ENCODE measurements at places on chromosomes 12 and 14.

GRCh38 chr12:114770323-114770722, 86.3 kb upstream of the TBX3 start:
- DNase-seq = no peak

GRCh38 chr14:27372771-27373170, 774.9 kb upstream of the NOVA1 start:
- no peak for DNase-seq

GRCh38 chr12:98786653-98787052, 141.6 kb downstream of the APAF1 start:
- DNase-seq = no peak

GRCh38 chr12:50750366-50750765, 13.5 kb upstream of the ATF1 start:
- no peak for DNase-seq

DNA sequence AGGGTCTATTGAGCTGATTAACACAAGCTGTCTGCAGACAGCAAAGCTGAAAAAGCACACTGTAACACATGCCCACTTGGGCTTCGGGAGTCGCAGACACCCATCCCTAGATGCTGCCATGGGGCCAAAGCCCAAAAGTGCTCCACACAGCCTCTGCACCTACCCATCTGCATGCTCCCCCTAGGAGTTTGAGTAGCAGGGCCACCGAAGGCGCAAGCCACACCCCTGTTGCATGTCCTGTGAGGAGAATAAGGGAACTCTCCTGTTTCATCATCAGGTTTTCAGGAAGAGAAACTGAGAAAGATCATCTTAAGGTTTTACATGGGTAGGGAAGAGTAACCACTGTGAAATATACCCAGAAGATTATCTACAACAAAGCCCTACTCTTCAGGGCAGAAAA, 5.6 kb upstream of the ST8SIA1 start:
- no peak for DNase-seq

DNA sequence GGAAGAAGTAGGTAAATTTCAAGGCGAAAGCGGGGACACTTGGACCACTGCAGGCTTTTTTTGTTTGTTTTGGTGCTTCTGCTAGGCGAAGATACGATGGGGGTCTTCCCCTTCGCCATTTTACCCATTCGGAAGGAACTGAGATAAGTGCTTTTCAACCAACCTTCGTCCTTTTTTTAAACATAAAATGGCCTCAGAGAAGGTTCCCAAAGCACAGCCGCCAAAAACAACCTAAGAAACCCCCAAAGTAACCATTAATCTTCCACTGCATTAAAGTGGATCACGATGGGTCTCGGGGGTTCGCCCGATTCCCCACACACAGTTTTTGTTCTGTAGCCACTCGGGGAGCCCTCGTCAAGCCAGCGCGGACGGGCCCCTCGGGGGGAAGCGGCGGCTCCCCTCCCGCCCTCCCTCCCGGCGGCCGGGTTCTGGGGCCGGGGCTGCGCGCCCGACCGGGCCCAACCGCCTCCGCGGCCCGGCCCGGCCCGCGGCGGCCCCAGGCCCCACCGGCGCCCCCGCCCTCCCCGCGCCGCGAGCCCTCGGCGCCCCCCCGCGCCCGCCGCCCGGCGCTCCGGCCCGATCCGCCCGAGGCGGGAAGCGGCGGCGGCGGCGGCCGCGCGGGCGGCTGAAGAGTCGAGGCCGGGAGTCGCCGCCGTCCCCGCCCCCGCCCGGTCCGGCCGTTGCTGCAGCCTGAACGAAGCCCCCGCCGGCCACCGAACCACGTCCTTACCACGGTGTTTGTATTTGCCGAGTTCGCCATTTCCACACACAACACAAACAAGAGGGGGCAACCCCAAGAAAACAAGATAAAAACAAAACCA, 790 bp downstream of the GTF2A1 start:
- DNase-seq = peak; percentile 34

GRCh38 chr12:68538726-68539614, 71.7 kb upstream of the RAP1B start:
- peak; percentile 64 for DNase-seq

DNA sequence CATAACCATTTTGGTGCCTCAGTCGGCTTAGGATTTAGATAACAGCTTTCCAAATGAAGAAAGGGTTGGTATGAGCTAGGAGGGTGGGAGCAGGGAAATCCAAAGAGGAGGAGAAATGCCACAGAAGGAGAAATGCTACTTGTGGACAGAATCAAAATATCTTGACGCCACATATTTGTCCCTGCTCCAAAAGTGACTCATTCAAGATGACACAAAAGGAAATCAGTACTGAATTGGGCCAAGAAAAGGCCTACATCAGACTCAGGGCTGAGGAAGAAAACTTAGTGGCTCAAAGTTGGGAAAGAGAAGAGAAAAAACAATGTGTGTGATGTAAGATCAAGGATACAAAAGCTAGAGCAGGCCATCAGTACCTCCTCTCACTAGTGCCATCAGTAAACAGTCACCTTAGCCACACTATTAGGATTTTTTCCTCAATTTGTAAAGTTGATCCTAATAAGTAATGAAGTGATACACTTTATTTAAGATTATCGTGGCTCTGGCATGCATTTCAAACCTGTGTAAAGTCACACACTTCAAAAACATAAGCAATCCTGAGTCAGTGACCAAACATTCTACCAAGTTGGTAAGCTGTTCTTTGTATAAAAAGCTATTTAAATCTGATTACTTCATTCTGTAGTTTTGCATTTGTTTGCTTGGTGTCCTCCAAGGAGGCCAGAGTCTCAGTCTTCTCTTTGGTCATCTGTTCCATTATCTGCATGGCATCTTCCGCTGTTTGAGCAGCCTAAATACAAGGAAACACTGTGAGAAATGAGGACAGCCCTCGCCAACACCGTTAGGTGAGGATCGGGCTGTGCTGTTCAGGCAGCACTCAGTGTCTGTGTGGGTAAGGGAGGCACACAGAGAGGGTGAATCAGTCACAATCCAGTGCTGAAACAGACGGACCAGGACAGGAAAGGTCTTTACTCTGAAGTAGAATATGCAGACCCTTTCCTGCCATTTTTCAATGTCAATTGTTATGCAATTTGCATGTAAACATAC, 52.6 kb upstream of the VPS33A start:
- peak; percentile 94 for DNase-seq

GRCh38 chr12:3055704-3056467, 21.3 kb upstream of the TSPAN9 start:
- peak; percentile 59 for DNase-seq

- no peak for DNase-seq
These were observed 339.5 kb downstream of the PDZRN4 start for GRCh38 chr12:41527534-41528116.

- no peak for DNase-seq
These were observed 34.1 kb downstream of the ERGIC2 start for GRCh38 chr12:29346769-29347421.

GRCh38 chr14:36057452-36058116, 118.9 kb downstream of the PTCSC3 start:
- peak; percentile 18 for DNase-seq

- no peak for DNase-seq
These were observed 100.1 kb downstream of the HEATR5A start for GRCh38 chr14:31320216-31320615.

- peak; percentile 40 for DNase-seq
These were observed 15.7 kb downstream of the RTL1 start for GRCh38 chr14:100887728-100888335.

- DNase-seq = no peak
These were observed 4.8 kb downstream of the USP44 start for GRCh38 chr12:95546491-95546813.

GRCh38 chr14:68341411-68342212, 451.3 kb downstream of the ZFP36L1 start:
- no peak for DNase-seq

DNA sequence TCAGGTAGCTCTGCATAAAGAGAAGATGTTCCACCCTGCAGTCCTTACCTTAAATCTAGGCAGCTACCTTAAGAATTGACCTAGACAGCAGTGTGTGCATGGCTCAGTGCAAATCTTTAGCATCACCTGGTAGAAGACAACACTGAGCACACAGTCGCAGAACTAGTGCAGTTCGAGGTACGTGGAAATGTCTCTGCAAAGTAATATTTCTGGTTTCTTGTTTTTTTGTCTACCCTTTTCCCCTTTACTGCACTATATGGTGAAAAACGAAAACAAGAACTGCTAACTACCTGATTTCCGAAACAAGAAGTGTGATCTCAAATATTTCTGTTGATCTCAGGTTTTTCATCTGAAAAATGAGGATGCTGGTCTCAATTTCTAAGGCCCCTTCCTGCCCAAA, 82.5 kb downstream of the ETV6 start:
- DNase-seq = no peak

GRCh38 chr12:39588348-39588747, 31.3 kb downstream of the ABCD2 start:
- no peak for DNase-seq

DNA sequence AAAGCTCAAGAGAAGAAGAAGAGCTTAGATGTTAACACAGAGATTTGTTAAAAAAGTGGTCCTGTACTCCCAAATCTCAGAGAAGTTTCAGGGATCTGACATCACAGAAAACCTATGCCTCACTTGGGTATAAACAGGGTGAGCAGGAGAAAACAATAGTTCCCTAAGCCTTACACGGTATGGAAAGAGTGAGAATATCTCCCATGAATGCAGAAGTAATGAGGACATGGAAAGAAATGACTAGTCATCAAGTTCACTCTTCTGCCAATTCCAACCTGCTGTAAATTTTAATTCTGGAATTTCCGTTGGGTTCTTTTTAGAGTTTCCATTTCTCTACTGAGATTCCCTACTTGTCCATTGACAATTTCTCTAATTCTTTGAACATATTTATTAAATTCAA, 6.2 kb upstream of the PTGER2 start:
- DNase-seq = no peak

DNA sequence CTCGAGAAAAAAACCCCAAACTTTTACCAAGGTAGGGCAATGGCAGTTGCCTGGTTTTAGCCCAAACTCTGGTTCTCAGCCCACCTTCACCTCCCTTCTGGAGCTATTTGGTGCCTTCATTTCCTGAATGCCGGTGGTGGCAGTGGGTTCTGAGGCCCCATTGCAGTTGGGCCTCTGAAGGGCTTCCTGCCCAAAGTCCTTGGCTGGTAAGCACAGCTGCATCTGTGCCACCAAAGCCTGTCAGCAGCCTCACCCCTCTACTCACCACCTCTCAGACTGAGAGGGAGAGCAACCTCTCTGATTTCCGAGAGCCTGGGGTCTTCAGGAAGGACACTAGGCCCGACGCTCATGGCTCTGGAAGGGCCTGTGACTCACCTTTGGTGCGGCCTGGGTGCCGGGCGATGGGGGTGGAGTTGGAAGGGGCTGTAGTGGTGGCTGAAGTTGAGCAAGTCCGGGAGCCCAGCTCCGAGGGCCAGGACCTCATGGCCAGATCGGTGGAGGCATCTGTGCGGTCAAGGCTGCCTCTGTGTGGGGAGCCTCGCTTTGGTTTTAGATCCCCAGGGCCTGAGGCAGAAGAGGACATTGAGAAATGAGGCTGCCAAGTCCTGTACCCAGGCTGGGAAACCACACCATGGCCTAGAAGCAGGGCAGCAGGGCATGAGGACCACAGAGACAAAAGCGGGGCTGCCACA, 38.6 kb upstream of the GPR68 start:
- DNase-seq = no peak

GRCh38 chr12:5488626-5488955, 56.7 kb downstream of the NTF3 start:
- DNase-seq = peak; percentile 54

DNA sequence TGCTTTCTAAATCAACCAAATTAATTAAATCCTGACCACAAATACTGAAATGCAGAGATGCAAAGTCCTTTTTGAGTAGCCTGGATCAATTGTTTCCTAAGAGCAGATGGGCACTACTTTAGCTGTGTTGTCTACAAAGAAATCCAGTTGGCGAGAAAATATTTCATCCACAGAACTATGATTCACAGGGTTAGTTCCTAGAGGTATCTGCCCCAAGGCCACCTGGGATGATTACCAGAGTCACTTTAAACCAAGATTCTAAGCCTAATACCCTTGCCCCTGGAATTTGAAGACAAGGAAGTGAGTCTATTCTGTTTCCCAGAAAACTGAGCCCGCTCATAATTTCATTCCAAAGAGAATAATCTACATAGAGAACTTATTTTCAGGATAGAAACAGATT, 198.4 kb downstream of the PPM1H start:
- DNase-seq = no peak

- no peak for DNase-seq
These were observed 57.1 kb downstream of the GALC start for GRCh38 chr14:87935886-87936285.

- no peak for DNase-seq
These were observed 1037.8 kb downstream of the TMEM121 start for GRCh38 chr14:106564058-106564643.

- peak; percentile 41 for DNase-seq
These were observed 345.0 kb downstream of the SLC16A7 start for GRCh38 chr12:59940631-59941342.

DNA sequence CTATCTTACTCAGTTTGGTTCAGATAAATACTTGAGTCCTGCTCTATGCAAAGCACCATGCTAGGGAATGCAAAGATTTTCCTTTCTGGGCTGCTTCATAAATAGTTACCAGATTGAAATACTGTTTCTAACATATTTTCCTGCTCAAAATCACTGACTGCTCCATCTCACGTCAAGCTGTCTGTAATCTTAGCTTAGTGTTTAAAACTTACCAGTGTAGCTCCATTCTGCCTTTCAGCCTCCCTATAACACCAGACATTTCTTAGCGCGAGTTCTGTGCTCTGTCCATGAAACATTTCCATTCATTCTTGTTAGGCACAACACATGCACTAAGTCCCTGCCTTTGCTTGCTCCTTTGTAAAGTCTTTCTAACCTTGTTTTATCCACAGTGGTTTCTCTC, 129.4 kb downstream of the NPAS3 start:
- no peak for DNase-seq

DNA sequence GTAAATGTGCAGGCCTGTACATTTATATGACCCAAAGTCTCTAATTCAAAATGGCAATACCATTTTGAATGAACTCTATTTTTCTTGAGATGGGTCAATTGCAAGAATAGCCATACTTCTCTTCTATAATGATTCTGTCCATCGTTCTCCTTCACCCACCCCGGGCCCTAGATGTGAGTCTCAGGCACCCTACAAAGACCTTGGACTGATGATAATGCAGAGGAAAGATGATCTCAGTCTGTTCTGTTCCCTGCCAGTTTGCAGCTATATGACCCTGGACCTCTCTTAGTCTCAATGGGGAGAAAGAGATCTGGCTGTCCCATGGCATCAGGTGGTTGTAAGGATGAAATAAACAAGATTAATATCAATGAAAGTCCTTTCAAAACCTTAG, 30.1 kb downstream of the VCPKMT start:
- no peak for DNase-seq

DNA sequence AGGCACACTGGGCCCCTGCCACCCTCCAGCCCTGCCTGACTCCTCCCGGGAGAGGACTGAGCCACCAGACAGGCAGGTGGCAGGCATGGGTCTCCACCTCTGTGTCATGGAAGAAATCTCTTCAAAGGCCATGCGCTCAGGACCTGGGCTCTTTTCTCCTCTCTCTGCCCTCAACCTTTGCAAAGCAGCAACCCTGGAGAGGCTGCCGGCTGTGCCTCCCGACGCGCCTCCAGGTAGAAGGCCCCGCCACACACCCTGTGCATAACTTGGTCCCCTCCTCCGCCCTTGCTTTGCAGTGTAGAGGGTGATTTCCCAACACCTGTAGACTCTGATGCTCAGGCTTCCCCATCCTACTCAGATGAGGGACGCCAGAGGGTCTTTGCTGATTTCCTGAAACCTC, 28.2 kb upstream of the TMEM179 start:
- no peak for DNase-seq

- DNase-seq = no peak
These were observed 18.5 kb downstream of the PACS2 start for GRCh38 chr14:105333020-105333490.
